Urinary bladder (tissue), 4 donors: ENCODE measurements at places on chromosomes 6 and 20.

DNA sequence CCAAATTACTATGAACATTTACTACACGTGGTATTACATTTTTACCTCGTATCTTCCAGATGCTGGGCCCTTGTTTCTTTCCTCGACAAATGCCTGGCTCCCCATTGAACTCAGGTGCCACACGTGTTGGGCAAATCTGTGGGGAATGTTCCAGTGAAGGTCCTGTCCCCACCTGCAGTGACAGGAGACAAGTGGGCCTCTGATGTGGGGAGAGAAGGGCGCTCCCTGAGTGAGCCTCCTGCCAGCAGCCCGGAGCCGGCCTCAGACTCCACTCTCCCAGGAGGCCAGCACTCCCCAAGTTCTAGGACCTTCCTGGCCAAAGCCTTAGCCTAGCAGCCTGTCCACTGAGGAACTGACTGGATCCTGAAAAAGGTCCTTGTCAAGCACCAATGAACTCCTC is 21.7 kb upstream of the SCML4 start:
- no peak for DNase-seq

- DNase-seq: no peak
Measured at GRCh38 chr6:106510090-106510970, 119.0 kb downstream of the RTN4IP1 start.

DNA sequence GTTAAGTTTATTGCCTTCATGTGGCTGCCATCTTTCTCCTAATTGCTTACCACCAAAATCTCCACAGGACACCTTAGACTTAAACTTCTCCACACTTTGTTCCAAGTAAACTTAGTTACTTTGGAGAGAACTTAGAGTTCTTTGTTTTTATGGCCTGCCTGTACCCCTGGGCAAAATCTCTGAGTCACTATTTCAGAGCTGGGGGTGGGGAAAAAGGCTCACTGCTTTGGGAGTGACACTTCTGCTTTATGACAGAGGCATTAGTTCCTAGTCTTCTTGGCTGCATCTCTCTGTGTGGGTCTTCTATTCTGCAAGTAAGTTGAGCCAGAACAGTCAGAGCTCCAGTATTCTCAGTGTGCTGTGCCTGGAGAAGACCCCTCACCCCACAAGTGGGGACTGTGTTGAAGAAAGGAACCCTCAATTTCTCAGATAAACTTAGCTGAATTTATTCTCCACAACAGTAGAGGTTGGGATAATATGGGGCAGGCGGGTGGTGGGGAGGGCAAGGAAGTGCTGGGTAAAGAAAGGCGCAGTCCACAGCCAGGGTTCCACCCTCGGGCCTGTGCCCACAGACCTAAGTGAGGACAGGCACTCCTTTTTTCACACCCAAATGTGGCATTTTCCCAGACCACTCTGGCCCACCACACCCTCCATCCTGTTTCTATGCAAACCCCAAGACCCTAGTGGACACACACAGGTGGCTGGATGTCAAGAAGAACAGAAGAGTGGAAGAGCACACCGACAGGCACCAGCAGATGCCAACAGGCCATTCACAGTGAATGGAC is 636.6 kb upstream of the MAN1A1 start:
- DNase-seq: no peak

- DNase-seq: no peak
Measured at GRCh38 chr6:112475083-112475482, 128.0 kb downstream of the RFPL4B start.

GRCh38 chr6:119627908-119628669 is 278.5 kb upstream of the MAN1A1 start:
- no peak for DNase-seq

GRCh38 chr20:17650301-17651128 is 31.5 kb downstream of the RRBP1 start:
- no peak for DNase-seq

DNA sequence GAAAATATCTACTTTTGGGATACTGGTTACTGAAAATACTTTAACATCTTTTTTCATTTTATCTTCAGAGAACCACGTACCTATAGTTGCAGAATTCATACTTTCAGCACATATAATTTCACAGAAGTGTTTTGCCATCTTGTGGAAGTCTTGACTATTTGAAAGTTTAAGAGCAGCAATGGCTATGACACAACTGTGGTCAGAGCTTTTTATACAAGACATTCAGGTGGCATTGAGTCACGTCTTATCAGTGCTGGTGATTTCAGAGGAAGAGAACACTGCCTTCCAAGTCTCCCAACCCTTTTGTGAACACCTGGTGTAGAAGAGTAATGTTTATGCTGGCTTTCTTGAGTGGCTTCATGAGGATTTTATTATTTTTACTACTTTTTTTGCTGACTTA is 171.6 kb downstream of the ARID1B start:
- no peak for DNase-seq

DNA sequence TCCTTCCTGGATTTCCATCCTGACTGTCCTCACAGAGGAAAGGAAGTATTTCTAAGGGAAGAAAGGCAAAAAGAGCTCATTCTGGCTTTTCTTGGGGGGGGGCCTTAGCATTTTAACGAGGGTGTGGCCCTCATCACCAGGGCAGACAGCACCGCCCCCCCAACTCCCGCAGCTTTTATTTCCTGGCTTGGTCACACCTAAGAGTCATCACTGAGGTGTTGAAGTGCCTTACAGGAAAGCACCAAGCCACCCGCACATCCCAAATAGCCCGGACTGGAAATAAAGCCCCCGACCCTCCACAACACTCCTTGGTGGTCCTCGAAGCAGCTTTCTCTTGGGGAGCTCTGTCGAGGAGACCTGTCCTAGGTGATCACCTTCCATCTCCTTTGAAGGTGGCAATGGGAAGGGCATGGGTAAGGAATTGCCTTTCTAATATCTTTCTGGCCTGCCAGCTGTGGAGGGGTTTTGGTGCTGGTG is 1.3 kb downstream of the PTK7 start:
- no peak for DNase-seq

- DNase-seq: no peak
Measured at GRCh38 chr20:48771542-48771941, 56.3 kb downstream of the PREX1 start.

GRCh38 chr20:52039790-52040189 is 151.8 kb downstream of the ZFP64 start:
- DNase-seq: no peak

DNA sequence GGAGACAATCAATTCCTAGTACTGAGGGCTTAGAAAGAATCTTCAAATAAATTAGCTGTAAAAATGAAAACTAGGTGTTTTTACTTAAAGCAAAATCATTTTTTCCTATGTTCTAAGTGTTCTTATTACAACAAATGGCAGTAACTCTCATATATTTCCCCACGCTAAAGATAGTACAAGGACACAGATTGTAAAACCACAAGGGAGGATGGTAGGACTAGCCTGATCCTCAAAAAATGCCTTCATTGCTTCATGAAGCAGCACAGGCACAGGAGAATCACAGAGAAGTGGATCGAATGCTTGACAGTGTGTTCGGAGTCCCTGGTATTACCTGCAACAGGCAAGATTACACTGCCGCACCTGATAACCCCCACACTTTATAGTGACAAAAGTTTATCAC is 58.5 kb downstream of the SAMD3 start:
- no peak for DNase-seq

- no peak for DNase-seq
Measured at GRCh38 chr6:74280130-74280692, 584.2 kb downstream of the CD109 start.

- no peak for DNase-seq
Measured at GRCh38 chr6:133286765-133287164, 45.6 kb downstream of the EYA4 start.

DNA sequence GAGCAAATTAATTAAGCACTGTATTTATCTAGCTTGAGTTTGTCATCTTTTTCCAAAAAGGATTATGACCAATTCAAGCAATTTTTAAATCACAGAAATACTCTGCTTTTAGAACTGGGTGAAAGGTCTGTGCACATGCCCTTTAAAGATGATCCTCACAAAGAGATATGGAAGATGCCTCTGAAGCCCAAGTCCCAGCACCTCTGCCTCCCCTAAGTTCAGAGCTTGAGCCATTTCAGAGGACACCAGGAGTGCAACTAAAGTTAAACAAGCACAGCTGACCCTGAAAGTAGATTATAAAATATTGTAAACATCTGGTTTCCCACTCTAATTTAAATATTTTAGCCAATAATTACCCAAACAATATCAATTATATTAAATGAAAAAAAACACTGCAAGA is 139.5 kb upstream of the BEND6 start:
- no peak for DNase-seq

DNA sequence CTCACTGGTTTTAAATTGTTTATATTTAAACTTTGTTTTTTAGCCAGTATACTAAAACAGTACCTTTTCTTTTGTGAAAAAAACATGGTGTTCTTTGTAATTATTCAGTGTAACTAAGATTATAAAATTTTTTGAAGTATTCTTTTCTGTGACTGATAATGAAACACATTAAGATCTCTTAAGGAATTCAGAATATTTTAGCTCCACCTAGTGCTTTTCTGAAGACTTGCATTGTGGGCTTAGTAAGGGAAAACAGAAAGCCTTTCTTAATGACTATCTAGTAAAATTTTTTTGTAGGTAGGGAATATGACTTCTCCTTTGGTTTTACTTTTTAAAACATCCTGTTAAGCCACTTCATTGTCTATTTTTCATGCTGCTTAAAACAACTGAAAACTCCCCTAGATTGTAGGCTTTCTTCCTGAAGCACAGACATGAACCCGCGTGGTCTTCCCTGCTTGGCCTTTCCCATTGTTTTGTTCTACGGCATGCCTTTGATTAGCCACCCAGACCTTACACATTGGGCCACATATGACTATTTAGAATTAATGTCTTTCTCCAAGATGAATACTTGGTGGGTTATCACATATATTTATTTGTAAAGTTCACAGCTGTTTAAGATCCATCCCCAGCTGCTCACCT is 72.1 kb downstream of the AFDN start:
- no peak for DNase-seq

GRCh38 chr6:17365961-17366360 is 27.4 kb upstream of the CAP2 start:
- no peak for DNase-seq

DNA sequence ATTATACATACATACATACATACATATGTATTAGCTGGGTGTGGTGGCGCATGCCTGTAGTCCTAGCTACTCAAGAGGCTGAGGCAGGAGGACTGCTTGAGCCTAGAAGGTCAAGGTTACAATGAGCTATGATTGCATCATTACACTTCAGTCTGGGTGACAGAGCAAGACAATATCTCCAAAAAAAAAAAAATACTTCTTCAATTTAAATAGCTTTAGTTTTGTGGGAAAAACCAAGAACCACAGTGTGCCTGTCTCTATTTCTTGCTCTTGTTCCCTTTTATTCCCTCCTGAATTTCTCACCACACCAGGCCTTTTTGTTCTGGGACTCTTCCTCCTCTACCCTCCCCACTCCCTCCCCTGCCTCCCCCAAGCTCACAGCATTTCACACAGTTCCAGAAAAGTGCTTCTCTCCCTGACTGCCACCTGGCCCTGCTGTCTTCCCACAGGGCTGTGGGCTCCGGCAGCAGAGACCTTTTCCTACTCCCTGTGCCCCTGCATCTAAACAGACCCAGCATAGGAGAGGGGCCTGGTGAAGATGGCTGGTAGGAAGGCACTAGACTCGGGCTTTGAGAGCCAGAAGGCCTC is 1.3 kb downstream of the C20orf203 start:
- no peak for DNase-seq

- DNase-seq: no peak
Measured at GRCh38 chr6:126167726-126168125, 172.2 kb upstream of the CENPW start.

DNA sequence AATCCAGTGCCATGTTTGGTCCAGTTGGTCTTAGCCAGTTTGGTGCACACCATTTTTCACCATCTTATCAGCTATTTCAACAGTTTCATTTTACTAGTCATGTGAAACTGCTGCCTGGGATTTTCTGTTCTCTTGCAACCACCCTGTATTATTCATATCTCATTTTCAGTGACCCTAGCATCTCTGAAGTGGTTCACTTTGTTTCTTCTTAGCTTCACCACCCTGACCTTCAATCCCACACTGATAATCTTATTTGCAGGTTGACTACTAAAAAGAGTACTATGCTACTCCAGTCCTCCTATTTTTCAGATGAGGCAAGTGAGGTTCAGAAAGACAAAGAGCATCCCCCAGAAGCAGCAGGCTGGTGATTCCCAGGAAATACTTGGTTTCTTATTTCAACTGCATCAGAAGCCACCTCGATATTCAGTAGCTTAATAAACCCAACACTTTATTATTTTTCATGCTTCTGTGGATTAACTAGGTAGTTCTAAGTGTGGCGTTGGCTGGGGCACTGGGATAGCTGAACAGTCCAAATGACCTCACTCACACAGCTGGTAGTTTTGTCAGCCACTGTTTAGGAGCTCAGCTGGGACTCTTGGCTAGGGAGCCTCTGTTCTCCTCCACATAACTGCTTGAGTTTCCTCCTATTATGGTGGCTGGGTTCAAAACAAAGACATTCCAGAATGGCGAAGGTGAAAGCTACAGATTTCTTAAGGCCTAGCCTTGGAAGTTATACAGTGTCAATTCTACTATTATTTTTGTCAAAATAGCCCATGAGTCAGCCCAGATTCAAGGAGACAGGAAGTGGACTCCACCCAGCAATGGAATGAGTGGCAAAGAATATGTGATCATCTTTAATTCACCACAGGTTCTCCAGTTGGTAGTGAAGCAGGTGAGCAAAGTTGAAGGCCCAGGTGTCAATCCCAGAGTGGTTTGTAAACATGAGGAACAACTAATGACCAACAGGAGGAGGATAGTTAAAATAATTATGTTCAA is 40.6 kb downstream of the BPIFB4 start:
- no peak for DNase-seq

DNA sequence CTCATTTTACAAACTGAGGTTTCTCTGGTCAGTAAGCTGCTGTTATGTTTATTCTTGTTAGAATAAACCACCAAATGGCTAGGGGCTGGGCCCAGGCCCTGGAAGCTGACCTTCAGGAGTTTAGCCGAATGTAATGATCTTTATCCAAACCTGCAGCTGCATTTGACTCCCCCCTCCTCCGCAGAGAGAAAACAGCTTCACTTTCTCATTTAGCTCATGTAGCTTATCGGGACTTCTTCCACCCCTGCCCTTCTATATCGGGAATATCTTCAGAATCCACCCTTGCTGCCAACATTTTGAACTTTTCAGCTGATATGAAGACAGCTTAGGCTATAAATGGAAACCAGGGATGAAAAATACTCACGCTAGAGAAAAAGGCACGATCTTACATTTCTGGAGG is 102.6 kb downstream of the ZMYND8 start:
- no peak for DNase-seq

- no peak for DNase-seq
Measured at GRCh38 chr6:157282284-157282683, 41.0 kb downstream of the TMEM242 start.

DNA sequence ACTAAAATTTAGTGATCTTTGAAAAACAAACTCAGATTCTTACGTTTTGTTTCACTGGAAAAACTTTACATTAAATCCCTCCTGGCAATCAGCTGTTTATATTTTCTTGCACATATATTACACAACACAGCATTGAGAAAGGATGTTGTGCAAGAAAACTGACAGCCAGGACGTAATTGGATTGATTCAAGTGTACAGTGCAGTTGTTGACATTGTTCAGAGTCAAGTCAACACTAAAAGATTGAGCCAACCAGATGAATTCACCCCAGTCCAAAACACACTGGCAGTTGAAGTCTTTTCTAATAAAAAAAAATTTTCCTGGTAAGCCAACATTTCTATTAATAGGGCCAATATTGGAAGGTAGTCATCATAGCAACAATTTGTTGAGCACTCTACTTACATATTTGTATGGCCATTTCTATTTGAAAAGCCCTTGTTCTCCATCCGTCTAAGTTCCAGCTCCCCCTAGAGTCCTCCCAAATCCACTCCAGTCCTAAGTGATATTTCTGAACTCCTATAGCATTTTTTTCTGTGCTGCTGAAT is 20.9 kb upstream of the VNN1 start:
- no peak for DNase-seq
